ENCODE measurements at places on chromosomes 1 and 21.
A peak's percentile ranks its signal among the peaks of the same experiment; 100 is the strongest.

GRCh38 chr1:220315070-220315839 lies 43.0 kb upstream of the RAB3GAP2 start:
- no peak for DNase-seq

GRCh38 chr1:247277191-247277590 lies 21.3 kb downstream of the VN1R5 start:
- no peak for DNase-seq

GRCh38 chr1:230248889-230249270 lies 177.3 kb downstream of the PGBD5 start:
- DNase-seq: no peak

DNA sequence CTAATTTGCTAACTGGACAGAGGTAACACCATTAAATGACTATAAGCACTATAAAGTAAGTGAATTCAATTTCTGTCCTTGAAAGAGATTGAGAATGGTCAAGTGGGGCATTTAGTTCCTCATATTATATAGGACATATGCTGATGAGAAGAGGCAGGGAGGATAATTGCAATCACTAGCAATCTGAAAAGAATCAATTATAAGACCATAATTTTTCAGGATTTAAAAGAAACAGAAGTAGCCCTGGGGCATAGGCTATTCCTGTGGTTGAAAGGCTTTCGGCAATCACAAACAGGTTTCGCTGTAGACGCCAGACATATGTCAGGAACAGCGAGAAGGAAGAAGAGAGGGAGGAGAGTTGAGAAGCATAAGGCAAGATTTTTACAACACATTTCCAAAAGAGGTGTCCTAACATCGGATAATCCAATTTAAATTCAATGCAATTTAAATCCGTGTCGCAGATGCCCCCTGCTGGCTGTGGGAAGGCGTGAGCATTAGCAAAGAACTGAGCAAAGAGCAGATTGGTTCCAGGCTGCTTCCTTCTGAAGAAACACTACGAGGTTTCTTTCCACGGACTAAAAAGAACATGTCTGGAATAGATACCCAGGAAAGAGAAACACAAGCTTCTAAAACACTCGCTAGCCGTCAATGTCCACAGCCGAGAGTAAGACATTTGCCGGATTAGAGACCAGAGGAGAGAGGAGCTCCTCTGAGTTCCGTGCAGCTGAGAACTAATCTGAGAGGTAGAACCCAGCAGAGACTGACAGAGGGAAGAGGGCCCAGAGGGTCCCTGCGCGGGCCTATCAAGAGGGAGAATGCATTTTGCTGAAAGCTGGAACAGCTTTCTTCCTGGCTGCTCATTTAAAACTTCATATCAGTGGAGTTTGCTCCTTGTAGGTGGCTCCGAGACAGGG lies 27.9 kb downstream of the RGS5 start:
- no peak for DNase-seq

DNA sequence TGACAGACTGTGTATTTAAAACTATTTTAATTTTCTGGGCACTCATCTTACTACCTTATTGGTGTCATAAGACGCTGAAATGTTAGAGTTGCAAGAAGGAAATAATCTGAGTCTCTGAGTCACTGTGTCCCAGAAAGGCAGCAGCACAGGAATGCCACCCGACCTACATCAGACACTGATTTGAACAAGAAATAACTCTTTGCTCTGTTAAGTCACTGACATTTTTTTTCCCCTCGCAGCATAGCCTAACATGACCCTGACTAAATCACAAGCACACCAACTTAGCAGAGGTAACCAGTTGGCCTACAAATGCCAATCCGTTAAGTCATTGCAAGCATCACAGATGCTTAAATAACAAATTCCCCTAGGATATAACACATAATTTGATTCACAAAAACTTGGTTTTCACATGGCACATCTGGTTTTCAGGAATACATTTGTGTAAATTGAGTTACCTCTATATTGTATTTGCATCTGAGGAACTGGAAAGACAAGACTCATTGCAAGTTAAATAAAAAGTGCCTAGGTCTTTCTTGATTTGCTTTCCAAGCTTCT lies 349.1 kb downstream of the SEC16B start:
- DNase-seq: no peak

DNA sequence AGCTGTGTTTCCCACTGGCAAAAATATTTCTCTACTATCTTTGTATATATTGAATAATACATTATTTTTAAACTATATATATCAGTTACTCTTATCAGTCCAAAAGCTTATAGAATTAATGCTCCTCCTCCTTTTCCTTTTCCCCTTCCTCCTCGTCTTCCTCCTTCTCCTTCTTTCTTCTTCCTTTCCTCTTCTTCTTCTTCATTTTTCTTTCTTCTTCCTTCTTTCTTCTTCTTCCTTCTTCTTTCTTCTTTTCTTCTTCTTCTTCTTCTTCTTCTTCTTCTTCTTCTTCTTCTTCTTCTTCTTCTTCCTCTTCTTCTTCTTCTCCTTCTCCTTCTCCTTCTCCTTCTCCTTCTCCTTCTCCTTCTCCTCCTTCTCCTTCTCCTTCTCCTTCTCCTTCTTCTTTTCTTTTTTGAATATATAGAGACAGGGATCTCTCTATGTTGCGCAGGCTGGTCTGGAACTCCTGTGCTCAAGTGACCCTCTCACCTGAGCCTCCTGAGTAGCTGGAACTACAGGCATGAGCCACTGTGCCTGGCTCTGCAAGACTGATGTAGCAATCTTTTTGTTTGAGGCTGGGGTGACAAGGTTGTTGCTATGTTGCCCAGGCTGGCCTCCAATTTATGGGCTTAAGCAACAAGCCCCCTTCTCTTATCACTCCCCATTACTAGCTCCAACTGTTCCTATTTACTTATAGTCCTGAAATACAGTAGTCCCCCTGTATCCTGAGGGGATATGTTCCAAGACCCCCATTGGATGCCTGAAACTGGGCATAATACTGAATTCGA lies 47.4 kb downstream of the MAGI3 start:
- DNase-seq: no peak

DNA sequence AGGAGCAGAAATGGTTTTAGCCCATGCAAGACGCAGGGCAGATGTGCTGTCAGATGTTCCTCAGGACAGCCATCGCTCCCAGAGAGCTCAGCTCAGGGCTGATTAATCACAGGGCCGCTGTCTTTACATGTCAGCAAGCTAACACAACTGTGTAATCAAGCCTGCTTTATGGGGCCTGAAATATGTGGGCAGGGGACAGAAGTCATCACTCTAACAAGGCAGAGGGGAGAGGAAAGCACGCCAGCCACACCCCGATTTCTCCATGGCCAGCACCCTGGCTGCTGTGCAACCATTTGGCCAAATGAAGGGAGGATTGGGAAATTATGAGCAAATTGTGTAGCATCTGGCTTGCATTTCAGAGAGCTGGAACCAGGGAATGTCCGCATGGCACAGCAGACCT lies 368.8 kb downstream of the NPHP4 start:
- DNase-seq: no peak

GRCh38 chr1:145961425-145962156 lies 2.8 kb downstream of the ANKRD34A start:
- no peak for DNase-seq

DNA sequence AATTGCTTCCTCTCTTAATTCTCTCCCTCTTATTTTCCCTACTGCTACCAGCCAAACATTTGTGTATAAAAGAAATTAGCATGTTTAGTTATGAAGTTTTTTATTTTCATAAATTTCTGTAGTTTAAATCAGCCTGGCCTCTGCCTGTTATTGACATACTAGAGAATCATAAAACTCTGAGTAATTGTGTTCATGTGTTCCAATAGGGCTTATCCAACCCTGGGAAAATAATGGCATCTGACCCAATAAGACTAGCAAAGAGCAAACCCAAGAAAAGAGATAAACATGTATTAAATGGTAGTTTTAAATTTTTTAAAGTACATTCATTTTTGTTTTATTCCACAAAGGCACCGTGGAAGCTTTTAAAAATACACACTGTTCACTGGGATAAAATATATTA lies 404.3 kb downstream of the HLX start:
- no peak for DNase-seq

DNA sequence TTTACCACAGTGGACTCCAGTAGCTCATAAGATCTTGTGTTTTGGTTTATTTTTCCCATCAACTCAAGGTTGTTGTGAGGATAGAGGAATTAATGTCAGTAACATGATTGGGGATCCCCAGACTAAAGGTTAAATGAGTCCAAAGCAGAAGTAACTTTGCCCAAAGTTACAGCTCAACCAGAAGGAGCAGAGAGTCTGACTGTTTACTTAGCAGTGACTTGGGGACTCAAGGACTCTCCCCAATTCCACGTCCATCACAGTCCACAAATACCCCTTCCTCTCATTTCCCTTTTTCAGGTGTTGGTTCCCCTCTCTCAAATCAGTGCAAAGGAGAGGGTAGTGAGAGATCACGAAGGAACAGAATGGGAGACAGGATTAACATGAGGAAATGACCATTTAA lies 4.0 kb upstream of the ETV3 start:
- DNase-seq: no peak

- no peak for DNase-seq
Observed at GRCh38 chr21:44925378-44925755, 4.7 kb upstream of the ITGB2 start.

- no peak for DNase-seq
Observed at GRCh38 chr21:39637971-39638240, 25.2 kb downstream of the B3GALT5 start.

- DNase-seq: no peak
Observed at GRCh38 chr1:18970358-18970757, 13.9 kb upstream of the IFFO2 start.

- no peak for DNase-seq
Observed at GRCh38 chr1:86965012-86965826, 50.8 kb downstream of the HS2ST1 start.

GRCh38 chr1:185401019-185401418 lies 84.0 kb upstream of the IVNS1ABP start:
- DNase-seq: no peak

GRCh38 chr1:100736324-100736723 lies 16.8 kb downstream of the VCAM1 start:
- no peak for DNase-seq

DNA sequence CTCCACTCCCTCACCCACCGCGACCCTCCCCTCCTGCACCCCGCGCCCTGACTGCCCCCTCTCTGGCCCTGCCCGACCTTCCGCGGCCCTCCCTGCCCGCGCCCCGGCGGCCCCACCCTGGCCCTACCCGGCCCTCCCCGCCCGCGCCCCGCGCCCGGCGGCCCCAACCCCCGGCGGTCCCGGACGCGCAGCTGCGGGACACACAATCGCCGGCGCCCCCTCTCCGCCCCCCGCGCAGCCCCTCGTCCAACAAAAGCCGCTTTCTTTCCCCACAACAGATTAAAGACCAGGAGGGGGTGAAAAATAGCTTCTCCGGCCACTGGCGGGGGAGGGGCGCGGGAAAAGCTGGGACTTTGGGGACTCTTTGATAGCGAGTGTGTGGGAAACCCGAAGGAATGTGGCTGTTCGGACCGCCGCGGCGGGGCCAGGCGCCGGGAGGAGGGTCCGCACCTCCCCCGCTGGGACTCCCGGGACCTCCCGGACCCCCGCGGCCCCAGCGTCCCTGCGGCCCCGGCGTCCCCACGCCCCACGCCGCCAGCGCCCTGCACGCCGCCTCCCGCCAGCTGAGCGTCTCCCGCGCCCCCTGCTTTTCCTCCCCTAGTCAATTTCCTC lies 8.8 kb upstream of the ID3 start:
- DNase-seq: no peak

- no peak for DNase-seq
Observed at GRCh38 chr1:54245501-54245900, 45.5 kb downstream of the MRPL37 start.

- no peak for DNase-seq
Observed at GRCh38 chr1:210684466-210685294, 356.0 kb downstream of the HHAT start.

DNA sequence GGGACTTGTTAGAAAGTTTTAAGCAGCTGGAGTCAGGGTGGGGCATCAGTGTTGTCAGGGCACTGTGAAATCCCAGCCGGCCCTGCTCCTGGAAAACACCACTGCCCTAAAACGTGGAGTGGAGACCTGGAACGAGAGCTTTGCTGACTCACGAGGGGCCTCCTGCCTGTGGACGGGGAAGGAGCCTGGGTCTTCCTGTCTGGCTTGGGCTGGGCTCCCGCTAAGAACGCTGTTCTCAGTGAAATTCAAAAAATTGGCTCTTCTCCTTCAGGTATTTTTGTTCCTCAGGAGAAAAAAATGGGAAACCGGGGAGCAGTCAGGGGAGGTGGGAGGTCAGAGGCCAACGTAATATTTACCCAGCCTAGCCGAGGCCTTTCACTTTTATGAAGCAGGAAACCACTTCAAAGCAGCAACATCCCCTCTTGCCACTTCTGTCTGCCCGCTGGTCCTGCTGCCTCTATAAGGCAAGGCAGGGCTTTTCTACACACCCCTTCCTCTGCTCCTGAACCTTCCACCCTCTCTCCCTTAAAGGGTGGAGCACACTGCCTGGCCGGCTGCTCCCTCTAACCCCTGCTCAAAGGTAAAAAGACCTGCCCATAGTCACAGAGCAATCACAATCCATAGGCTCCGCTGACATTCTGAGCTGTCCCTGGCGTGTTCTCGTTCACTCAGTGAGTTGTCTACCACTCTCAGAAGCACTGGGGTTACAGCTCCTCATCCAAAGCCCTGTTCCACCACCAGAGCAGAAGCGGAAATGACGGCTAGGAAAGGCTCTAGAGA lies 8.0 kb downstream of the PLXNA2 start:
- DNase-seq: no peak

DNA sequence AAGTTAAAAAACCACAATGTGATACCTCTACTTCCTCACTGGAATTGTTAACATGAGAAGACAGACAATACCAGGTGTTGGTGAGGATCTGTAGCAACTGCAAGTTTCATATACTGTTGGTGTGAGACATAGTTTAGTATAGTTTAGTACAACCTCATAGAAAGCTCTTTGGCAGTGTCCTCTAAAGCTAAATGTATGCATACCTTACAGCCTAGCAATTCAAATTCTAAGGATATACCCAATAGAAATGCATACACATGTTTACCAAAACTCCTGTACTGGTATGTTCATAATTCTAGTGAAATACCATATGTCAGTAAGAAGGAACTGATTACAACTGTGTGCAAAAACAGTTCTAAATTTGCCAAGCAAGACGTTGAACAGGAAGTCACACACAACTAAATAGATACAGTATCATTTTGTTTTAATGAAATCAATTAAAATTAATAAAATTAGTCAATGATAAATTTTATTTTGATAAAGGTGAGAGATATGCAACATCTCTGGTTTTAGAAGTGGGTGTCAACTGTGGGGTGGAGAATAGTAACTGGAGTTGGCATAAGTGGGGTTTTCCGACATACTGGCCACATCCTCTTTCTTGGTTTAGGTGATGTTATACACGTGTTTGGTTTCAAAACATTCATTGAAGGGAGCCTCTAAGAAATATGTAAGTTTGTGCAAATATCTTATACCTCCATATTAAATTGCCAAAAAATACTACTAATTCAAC lies 450.7 kb downstream of the PTPRC start:
- DNase-seq: peak; percentile 12

- no peak for DNase-seq
Observed at GRCh38 chr1:208071435-208072031, 160.6 kb upstream of the CD34 start.

DNA sequence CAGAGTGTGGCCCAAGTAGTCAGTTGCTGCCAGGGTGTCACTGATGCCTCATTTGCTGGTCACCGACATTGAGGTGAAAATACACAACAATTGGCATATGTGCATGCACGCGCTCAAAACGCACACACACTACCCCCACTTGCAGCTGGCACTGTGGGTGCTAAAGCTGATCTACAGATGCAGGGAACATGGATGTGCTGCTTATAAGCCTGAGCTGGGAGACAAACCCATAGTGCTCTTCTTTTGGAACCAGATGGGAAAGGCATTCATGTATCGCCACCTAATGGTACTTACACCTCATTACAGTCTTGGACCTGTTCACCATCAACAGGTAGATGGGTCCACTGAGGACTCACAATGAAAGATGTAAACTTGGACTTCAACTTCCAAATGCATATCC lies 70.3 kb upstream of the CAMK1G start:
- DNase-seq: no peak

Measured in stimulated activated CD4-positive, alpha-beta T cell treated with anti-CD3 and anti-CD28 coated beads, Interleukin-1b, Interleukin-23, amount 100 ng/mL, for 4 hours (primary cell).